ENCODE measurements at places on chromosomes 13 and 19. TPM values are rescaled to one million over a fixed set of nuclear protein-coding genes. Genes with fewer than 3 reads are reported as not detected.

SMAD9 gene
- 0.51 TPM for polyA plus RNA-seq

SBSN gene
- 453 TPM for polyA plus RNA-seq

ENOX1 gene
- 0.29 TPM for polyA plus RNA-seq

URAD gene
- not detected for polyA plus RNA-seq

SLC5A5 gene
- 0.04 TPM for polyA plus RNA-seq

NLRP4 gene
- polyA plus RNA-seq = not detected

ICAM5 gene
- polyA plus RNA-seq = 0.27 TPM

PROZ gene
- polyA plus RNA-seq = not detected

C19orf18 gene
- polyA plus RNA-seq = 0.32 TPM

ZNF20 gene
- polyA plus RNA-seq = 1.8 TPM

OR7D2 gene
- not detected for polyA plus RNA-seq

TTC9B gene
- not detected for polyA plus RNA-seq

CHST8 gene
- 0.18 TPM for polyA plus RNA-seq

IL11 gene
- 0.51 TPM for polyA plus RNA-seq

PLD3 gene
- polyA plus RNA-seq = 46.6 TPM

HMG20B gene
- 68.4 TPM for polyA plus RNA-seq

GET3 gene
- polyA plus RNA-seq = 74.1 TPM

FFAR3 gene
- not detected for polyA plus RNA-seq

RFPL4AL1 gene
- polyA plus RNA-seq = not detected

GRK1 gene
- not detected for polyA plus RNA-seq

SIGLEC7 gene
- 0.18 TPM for polyA plus RNA-seq

GPC6 gene
- 0.22 TPM for polyA plus RNA-seq

CLEC17A gene
- 0.08 TPM for polyA plus RNA-seq

SMIM44 gene
- polyA plus RNA-seq = not detected

FFAR2 gene
- 0.59 TPM for polyA plus RNA-seq

CYP4F11 gene
- 4.9 TPM for polyA plus RNA-seq

PNMA8C gene
- polyA plus RNA-seq = not detected

LYPD5 gene
- polyA plus RNA-seq = 3.8 TPM

IQCN gene
- polyA plus RNA-seq = 12.2 TPM

SYCN gene
- polyA plus RNA-seq = 0.22 TPM

LILRA5 gene
- 0.12 TPM for polyA plus RNA-seq

GPR12 gene
- 0.04 TPM for polyA plus RNA-seq

C19orf73 gene
- polyA plus RNA-seq = 5.4 TPM

ZNF560 gene
- polyA plus RNA-seq = not detected

MAP4K1 gene
- polyA plus RNA-seq = 3.3 TPM

C3 gene
- polyA plus RNA-seq = 137 TPM

ANKLE1 gene
- 0.22 TPM for polyA plus RNA-seq

ZNF284 gene
- 0.32 TPM for polyA plus RNA-seq

DNASE2 gene
- 7.8 TPM for polyA plus RNA-seq

CGB5 gene
- polyA plus RNA-seq = not detected

ZNF69 gene
- 0.36 TPM for polyA plus RNA-seq

KLK3 gene
- polyA plus RNA-seq = not detected

ZNF536 gene
- 0.57 TPM for polyA plus RNA-seq

VAV1 gene
- polyA plus RNA-seq = 1.3 TPM

PCDH17 gene
- polyA plus RNA-seq = 0.22 TPM

ZNF888 gene
- polyA plus RNA-seq = 2.7 TPM

KL gene
- 0.32 TPM for polyA plus RNA-seq

NDUFB7 gene
- polyA plus RNA-seq = 517 TPM

LSR gene
- 63.5 TPM for polyA plus RNA-seq

FAM216B gene
- not detected for polyA plus RNA-seq

RASGRP4 gene
- 0.35 TPM for polyA plus RNA-seq

NUMBL gene
- 14.4 TPM for polyA plus RNA-seq

WASF3 gene
- 1.5 TPM for polyA plus RNA-seq

PEG3 gene
- 0.63 TPM for polyA plus RNA-seq
